ENCODE measurements at places on chromosomes 5 and 9.

GRCh38 chr9:105414947-105415661 lies 32.7 kb upstream of the FSD1L start:
- peak; percentile 34 for DNase-seq

GRCh38 chr5:140135127-140135526 lies 9.4 kb downstream of the IGIP start:
- no peak for DNase-seq

- no peak for DNase-seq
These were observed 20.3 kb upstream of the TERT start for GRCh38 chr5:1315018-1315708.

DNA sequence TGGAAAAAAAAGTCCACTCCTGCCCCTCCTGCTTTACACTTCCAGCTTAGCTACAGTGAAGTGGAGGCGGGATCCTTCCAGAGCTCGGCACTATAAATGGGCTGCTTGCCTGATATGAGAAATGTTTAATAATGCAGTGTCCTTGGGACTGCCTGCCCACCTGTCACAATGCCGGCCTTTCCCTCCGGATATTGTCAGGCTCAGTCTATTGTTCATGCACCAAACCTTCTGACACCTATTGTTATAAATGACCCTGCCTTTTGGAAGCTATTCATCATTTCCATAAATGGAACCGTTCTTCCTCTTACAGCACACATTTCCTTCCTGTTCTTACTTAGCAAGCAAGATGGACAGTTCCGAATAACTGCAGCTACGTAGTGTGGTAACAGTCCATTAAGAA lies 146.3 kb downstream of the DMAC1 start:
- DNase-seq: no peak

DNA sequence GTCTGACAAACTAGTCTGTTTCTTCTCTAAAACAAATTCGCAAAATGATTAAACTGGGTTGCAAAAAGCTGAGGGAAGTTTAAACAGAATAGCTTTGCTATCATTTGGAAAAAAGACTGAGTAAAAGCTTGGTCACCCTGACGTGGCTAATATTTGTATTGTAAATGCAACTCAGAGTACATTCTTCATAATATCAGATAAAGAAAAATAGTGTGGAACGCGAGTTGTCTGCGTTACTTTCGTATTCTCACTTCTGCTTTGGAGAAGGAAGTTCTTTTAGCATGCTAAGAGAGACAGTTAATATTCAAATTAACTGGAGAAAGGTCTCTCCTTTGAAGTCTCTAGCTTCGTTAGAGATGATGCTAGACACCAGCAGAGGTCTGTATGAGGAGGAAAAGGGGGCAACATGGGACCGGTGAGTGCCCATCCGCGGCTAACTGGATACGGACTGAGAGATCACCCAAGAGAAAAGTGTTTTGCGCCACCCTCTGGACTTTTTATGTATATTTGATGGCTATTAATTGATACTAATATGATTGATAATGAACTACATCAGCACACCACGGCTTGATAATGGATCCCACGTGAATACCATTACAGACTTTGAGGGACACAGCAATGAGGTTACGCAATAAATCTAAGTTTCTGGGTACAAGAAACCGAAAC lies 2.9 kb upstream of the CNTRL start:
- DNase-seq: no peak

GRCh38 chr5:98309785-98310598 lies 463.5 kb upstream of the RGMB start:
- no peak for DNase-seq

DNA sequence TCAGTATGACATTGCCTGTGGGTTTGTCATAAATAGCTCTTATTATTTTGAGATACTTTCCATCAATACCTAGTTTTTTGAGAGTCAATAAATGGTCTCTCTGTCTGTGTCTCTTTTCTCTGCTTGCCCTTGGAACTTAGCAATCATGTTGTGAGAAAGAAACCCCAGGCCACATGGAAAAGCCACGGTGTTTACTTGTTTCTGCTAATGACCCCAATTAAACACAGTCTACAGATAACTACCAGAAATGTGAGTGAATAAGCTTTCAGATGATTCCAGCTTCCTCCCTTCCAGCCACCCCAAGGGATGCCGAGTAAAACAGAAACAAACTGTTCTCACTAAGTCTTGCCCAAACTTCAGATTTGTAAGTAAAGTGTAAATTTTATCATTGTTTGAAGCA lies 584.9 kb downstream of the MAT2B start:
- no peak for DNase-seq

GRCh38 chr5:115124741-115125140 lies 45.0 kb downstream of the TRIM36 start:
- DNase-seq: no peak

GRCh38 chr5:96506376-96506775 lies 73.3 kb upstream of the PCSK1 start:
- no peak for DNase-seq

DNA sequence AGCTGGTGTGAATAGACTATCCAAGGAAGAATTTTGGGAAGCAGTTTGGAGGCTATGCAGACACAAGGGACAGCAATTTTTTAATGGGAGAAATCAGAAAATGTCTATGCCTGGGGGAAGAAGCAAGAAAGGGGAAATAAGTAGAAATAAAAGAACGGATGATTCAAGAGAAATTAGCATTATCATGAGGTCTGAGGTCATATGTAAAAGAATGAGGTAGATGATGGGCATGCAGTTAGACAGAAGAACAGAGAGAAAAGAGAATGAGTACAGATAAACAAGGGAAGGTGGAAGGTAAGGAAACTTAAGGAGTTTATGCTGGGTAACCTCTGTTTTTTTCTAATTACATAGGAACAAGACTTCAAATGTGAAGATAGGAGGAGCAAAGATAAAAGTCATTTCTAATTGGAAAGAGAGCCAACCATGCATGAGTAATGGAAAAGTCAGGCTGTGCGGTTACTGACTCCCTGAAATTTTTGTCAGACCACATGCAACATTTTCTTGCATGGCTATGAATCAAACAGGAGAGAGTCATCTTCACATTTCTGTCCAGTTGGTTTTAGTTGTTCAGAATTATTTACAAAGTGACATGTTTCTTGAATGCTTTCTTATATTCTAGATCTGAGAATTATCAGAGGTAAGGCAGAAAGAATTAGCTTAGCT lies 101.0 kb upstream of the PIK3R1 start:
- no peak for DNase-seq

Data from stimulated activated CD8-positive, alpha-beta memory T cell treated with anti-CD3 and anti-CD28 coated beads, Interleukin-4, amount 100 ng/mL, for 1 hour (primary cell).